ENCODE measurements at places on chromosomes 3 and 15.

DNA sequence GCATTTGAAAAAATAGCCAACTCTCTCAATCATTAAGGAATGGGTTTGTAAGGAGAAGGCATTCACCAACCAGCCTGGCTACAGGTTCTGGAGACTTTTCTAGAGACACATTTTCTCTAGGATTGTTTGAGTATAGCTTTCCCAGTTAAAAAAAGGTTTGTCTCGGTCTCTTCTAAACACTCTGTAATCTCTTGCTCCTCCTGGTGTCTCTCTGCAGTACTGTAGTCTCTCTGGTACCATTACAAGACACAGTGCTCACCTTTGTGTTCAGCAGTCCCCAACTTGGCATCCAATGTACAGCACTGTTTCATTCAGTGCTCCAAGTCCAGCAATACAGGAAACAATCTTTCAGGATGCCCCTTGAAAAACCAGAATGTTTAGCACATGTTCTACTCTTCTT lies 534.4 kb downstream of the ZNF385D start:
- DNase-seq = no peak

GRCh38 chr3:123552095-123552714 lies 32.6 kb downstream of the HACD2 start:
- no peak for DNase-seq

DNA sequence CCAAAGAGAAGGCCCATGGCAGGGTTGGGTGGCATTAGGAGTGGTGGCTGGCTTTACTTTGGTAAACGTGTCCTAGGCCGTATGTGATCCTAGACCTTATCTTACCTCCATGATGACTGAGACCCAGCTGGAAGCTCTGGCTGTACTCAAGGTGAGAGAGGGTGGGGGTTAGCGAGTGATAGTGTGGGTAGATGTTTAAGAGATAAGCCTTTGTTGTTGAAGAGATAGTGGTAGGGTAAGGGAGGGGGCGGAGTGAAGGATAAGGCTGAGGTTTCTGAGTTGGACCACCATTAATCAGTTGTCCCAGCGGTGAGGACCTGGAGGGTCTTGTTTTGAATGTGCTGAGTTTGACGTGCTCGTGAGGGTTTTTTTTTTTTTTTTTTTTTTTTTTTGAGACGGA lies 61.5 kb upstream of the ULK4 start:
- DNase-seq = no peak

GRCh38 chr3:134487406-134487805 lies 1.5 kb downstream of the CEP63 start:
- DNase-seq = no peak

- DNase-seq = no peak
Measured at GRCh38 chr3:109784852-109785631, 447.7 kb upstream of the DPPA4 start.

GRCh38 chr3:159892801-159893200 lies 95.8 kb upstream of the IL12A start:
- no peak for DNase-seq

- no peak for DNase-seq
Measured at GRCh38 chr15:66291816-66292570, 1.4 kb upstream of the DIS3L start.

DNA sequence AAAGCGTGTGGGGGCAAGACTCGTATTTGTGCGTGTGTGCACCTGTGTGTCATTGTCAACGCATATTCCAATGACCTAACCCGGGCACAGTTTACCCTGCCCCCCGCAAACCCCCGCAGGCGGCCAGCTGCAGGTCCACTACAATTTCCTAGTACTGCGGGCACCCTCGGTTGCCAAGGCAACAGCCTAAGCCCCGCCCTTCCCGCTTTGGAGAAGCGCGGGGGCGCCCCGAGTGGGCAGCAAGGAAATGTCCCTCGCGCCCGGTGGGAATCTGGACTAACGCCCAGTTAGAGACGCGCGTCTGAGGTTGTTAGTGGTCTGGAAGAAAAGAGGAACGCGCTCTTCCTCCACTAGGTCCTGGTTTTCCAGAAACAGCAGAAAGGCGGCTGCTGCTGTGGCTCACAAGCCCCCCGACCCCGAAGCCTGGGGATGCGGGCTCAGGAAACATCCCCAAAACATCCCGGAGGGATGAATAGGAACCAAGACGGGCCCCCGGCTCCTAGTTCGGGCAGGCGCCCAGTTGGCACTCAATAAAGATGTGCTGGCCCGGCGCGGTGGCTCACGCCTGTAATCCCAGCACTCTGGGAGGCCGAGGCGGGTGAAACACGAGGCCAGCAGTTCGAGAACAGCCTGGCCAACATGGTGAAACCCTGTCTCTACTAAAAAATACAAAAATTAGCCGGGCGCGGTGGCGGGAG lies 1.1 kb downstream of the ABHD14A start:
- peak; percentile 82 for DNase-seq

- DNase-seq = peak; percentile 12
Measured at GRCh38 chr3:112464264-112464663, 35.0 kb downstream of the BTLA start.

GRCh38 chr3:170204509-170204908 lies 17.7 kb upstream of the PRKCI start:
- DNase-seq = no peak

DNA sequence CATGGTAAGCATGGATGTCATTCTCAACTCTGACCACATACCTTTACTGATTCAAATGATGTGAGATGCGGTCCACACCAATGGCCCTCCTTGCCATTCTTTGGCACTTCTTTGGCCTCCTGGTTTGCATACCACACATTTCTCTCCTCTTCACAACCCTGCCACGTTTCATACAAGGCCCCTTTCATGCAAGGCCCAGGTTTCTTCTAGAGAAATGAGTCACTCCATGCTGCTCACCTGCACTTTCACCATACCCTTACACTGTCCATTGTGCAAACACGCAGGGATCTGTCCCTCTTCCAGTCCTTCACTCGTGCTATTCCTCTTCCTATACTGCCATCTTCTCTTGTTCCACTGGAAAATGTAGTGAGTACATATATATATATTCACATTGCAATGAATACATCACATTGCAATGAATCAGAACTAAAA lies 24.4 kb upstream of the SLC24A5 start:
- DNase-seq = no peak

- DNase-seq = no peak
Measured at GRCh38 chr3:66381626-66382025, 119.2 kb downstream of the LRIG1 start.

DNA sequence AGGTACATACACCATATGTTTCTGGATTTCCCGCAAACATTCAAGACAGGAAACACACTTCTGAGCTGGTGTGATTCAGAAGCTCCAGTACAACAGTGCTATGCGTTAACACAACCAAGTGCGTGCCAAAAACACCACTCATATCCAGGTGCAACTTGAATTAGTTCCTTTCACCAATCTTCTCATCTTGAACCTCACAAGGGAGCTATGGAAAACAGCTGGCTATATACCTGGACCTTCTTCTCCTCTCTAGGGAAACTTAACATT lies 31.3 kb downstream of the SUSD5 start:
- DNase-seq = no peak

- DNase-seq = peak; percentile 41
Measured at GRCh38 chr3:59885101-59885500, 835.3 kb upstream of the CFAP20DC start.

DNA sequence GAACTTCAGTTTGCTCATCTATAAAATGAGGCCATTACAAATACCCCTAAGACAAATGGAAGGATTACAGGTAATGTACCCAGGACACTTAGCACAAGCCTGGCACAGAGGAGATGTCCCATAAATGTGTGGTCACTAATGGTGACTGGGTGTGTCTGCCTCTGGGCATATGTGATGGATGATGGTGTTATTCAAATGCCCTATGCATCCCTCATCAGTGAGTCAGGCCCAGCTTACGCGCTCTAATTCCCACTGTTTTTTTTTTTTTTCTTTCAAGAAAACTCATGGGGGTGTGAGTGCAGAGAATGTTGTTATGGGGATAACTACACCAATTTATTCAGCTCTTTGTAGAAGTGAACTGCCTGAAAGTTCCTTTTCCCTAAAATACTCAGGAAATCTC lies 23.6 kb upstream of the KIF23 start:
- no peak for DNase-seq

- DNase-seq = no peak
Measured at GRCh38 chr3:189512821-189513220, 118.4 kb upstream of the TP63 start.

DNA sequence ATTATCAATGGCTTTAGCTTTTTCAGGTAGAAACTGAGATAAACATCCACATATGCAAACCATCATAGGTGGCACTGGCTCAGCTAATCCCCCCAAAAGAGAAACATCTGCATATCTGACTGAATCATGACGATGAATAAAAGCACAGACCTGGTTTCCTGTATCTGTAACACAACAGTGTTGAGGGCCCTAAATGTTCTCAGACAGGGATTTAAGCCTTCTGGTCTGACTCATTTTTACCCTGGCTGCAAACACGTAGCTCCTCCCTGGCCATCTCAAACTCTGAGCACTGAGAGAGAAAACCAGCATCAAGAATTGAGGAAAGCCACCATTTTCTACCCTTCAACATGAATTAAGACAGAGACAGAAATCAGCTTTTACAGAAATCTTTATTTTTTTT lies 35.2 kb downstream of the GLB1 start:
- no peak for DNase-seq

DNA sequence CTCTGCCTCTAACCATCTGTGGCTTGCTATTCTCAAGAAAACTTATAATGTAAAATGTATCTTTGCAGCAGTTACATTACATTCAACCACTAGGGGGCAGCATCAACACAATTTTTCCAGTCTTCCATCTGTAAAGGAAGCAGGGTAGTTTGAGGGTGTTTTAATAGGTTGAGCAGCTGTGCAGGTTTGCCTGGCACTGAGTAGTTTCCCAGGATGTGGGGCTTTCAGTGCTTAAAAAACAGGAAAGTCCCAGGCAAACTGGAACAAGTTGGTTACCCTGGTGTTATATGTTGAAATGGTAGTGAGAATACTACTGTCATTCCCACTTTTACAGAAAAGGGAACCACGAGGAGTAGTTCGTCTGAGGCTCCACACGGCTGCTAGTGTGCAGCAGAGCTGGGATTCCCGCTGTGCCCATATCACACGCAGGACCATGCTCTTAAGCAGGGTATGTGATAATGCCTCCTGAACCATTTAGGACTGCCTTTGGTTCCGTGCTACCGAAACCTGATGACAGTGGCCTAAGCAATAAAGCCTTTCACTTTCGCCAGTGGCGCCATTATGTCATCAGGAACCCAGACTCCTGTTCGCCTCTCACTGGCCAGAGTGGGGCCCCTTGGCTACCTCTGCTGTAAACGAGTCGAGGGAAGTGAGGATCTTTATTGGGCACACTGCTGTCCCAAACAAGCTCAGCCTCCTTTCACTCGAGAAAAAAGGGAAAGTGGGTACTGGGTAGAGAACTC lies 64.7 kb upstream of the ZBTB38 start:
- peak; percentile 75 for DNase-seq

DNA sequence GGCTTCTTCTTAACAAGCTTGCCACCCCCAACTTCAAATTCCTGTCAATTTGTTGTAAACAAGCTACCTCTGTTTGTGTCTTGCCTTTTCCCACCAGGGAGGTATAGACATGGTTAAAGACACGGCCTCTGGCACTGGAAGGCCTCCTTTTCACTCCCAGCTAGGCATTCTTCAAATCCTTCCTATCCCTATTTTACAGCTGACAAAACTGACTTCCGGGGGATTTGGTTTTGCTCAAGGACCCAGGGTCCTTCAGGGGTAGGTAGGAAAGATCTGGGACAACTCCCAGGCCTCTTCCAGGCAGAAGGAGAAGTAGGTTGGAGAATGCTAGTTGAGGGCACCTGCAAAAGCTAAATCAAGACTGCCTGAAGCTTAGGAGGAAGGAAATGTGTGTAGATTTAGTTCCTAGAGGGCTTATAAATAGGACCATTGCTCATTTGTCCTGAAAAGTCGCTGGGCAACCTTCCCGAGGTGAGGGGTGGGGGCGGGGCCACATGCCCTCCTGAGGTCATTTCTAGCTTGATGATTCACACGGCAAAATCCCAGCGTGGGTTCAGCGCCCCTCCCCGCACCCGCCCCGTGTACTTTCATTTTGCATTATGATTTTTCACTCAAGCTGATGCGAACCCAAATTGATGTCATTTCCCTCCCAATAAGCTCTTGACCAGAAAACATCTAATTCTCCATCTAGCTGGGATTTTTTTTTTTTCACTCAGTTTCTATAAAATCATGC lies 365.5 kb downstream of the SHQ1 start:
- DNase-seq = no peak

GRCh38 chr3:156687023-156687422 lies 12.6 kb downstream of the TIPARP start:
- no peak for DNase-seq

DNA sequence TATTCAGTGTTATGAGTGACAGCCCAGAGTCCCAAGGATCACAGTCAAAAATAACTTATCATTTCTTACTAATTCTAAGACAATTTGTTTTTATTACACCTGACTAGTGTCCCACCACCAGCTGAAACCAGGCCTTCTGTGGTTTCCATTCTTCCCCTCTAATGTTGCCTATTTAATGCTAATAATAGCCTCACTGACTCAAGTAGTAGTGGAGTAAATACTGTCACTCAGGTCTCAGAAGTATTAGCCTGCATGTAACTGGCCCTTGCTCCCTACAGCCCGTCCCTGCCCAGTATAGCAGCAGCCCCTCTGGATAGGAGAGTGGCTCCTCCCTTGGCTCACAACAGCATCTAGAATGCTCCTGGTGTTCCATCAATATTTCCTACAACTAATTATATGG lies 665.5 kb downstream of the NTRK3 start:
- no peak for DNase-seq

DNA sequence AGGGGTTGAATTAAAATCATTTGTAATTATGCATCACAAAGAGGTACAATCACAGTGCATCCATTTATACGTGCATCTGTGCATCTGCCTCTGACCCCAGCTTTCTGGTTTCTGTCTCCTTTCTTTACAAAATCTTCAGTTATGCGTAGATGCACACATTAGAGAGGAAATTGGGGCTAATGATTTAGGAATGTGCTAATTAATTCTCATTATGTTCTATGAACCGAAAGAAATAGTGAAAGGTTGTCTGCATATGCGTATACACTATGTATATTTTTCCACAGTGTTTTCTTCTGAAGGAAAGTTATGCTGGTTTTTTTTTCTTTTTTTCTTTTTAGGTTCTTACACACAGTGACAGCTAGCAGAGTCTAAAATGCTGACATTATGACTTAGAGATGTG lies 71.6 kb downstream of the SAMMSON start:
- DNase-seq = no peak

DNA sequence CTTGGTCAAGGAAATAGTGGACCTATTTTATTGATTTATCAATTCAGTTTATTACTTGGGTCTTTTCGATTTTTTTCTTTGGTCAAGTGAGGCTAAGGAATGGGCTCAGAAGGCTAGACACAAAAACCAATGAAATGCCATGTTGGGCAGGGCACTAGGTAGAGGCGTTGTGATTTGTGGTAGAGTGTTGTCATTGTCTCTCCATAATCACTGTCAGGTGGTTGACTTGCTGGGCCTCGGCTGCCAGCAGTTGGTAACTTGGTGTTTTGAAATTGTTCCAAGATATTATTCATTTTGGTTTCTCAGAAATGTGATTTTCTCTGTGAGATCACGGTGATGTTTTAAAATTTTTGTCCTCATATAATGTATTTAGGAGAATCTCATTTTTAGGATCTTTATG lies 173.6 kb downstream of the KLHL25 start:
- no peak for DNase-seq

GRCh38 chr3:188284455-188285212 lies 130.7 kb downstream of the LPP start:
- no peak for DNase-seq

- DNase-seq = no peak
Measured at GRCh38 chr15:60162968-60163355, 158.9 kb downstream of the FOXB1 start.
